Astrocyte of the spinal cord (primary cell): ENCODE measurements at places on chromosomes 6 and 20.

DNA sequence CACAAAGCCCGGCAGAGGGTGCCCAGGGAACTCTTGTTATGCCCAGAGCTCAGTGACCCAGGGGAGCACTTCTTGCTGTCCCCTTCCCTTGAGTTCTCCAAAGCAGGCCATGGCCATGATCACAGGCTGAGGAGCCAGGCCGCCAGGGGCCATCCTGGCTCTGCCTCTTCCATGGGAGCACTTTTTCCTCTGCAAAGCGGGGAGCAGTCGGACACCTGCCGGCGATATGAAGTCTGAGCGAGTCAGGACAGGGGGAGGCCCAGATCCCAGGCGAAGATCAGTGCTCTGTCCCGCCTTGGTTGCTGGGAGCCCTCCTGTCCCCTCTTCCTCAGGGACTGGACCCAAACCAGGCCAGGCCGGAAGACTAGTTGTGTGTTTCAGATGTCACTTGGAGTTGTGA, 67.9 kb downstream of the TCP11 start:
- no peak for DNase-seq

- no peak for DNase-seq
Measured at GRCh38 chr6:169194737-169195136, 58.9 kb downstream of the THBS2 start.

DNA sequence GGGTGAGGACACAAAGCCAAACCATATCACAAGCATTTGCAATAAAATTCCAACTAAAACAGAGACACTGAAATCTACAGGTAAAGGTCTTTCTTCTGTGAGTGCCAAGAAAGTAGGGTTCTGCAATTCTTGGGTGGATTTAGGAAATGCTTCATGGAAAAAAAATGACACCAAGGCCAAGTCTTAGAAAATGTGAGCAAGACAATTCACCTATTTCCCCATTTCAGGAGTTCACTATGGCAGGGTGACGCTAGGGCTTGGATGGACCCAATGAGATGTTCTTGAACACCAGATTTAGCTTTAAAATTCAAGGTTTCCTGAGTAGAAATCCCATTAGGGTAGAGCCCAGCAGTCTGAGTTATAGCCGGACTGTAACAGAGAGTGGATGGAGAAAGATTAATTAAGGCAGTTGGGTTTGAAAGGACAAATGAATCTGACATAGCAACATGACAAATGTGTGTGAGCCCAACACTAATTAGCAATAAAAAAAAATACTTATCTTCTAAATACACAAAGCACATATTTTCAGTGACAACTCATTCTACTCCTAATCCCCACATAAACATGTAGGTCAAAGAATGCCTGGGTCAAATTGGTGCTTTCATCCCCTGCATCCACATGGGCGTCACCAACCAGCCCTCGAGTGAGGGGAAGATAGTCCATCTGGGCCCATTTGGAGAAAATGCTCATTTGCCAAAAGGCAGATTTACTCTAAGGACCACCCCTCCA, 180.4 kb upstream of the JARID2 start:
- DNase-seq = no peak

GRCh38 chr20:4880051-4880450, 121.3 kb downstream of the SLC23A2 start:
- no peak for DNase-seq

GRCh38 chr6:13989496-13990144, 64.9 kb downstream of the RNF182 start:
- DNase-seq = peak; percentile 4

GRCh38 chr6:12761376-12762115, 45.0 kb downstream of the PHACTR1 start:
- peak; percentile 34 for DNase-seq

- DNase-seq = no peak
Measured at GRCh38 chr20:35060168-35060567, 32.4 kb downstream of the TRPC4AP start.
